Stimulated activated CD4-positive, alpha-beta T cell treated with anti-CD3 and anti-CD28 coated beads, Interleukin-4, amount 100 ng/mL, for 4 hours (primary cell): ENCODE measurements at places on chromosomes 2 and 18.

GRCh38 chr2:237909075-237909695 is 49.8 kb downstream of the RAMP1 start:
- DNase-seq, result no peak

GRCh38 chr2:102758439-102758838 is 3.4 kb upstream of the TMEM182 start:
- DNase-seq, result no peak

- no peak for DNase-seq
Measured at GRCh38 chr2:165471349-165471950, 2.0 kb downstream of the CSRNP3 start.

DNA sequence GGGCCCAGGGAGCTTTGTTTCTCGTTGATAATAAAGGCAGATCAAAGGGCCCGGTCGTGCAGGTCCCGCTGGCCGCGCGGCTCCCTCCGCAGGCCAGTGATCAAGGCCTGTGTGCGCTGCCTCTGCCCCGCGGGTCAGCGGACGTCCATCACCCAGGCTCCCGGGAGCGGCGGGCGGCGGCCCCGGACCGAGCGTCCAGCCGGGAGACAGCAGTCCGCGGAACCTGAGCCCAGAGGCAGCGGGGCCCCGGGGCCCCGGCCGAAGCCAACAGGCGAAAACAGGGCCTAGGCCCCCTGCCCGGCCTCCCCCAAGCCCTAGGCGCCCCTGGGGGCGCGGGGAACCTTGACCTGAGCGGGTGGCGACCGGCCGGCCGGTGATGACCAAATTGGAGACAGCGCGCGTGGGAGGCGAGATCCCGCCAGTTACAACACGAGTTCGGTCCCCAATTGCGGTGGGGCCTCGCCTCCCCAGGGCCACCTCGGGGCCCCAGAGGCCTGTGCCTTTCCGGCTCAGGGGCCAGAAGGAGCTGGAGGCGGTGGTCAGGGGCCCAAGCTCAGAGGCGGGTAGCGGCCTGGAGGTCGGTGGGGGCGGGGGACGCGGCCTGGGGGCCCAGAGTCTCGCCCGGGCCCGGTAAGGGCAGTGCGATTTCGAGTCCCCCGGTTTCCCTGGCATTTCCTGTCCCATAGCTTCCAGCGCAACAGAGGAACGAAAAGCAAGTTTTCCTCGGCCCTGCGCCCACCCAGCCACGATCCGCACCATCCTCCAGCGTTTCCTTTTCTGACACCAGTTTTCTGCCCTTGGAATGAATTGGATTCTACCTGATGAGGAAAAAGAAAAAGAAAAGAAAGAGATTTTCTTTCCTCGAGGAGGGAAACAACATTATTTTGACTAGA is 5.9 kb downstream of the SP9 start:
- no peak for DNase-seq

- no peak for DNase-seq
Measured at GRCh38 chr2:133908171-133908570, 339.9 kb upstream of the NCKAP5 start.

GRCh38 chr2:140454717-140455116 is 1674.5 kb upstream of the NXPH2 start:
- DNase-seq, result no peak
